ENCODE measurements at places on chromosomes 12 and 14.
A peak's percentile ranks its signal among the peaks of the same experiment; 100 is the strongest.

GRCh38 chr14:104656014-104656714, 33.3 kb upstream of the INF2 start:
- no peak for DNase-seq

GRCh38 chr12:58886474-58886873, 33.8 kb downstream of the LRIG3 start:
- no peak for DNase-seq

DNA sequence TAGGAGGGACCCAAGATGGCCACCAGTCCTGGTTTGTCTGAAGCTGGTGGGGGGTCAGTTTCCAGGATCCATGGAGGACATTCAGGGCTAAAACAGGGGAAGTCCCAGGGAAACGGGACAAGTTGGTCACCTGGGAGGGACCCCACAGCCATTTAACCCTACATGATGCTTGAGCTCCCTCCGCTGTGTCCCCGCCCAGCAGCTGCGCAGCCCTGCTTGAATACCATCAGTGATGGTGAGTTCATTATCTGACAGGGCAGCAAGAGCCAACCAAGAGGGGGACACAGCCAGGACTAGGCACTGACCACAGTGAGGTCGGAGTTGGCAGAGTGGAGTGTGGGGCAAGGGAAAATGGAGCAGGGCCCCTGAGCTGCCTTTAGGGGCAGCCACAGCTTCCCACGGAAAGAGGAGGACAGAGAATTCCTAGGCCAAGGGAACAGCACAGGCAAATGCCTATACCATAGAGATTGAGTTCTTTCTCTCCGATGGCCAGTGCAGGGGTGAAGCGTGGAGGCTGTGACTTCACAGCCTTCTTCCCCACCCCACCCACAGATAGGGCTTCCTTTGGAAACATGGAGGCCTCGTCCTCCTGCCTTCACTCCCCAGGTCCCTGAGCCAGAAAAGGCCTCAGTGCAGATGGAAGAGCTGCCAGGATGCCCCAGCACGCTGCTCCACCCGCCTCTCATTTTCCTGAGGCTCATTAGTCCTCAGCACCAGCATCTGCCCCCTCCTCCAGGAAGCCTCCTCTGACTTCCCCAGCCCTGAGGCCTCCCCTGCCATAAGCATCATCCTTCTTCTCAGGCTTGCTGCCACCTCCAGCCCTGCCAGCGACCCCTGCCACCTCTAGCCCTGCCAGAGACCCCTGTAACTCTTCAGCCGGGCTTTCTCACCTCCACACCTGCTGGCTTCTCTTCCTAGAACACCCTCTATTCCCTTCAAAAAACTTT, 51.4 kb downstream of the CYP46A1 start:
- no peak for DNase-seq

GRCh38 chr12:100168562-100168961, 25.9 kb upstream of the BLTP3B start:
- no peak for DNase-seq

DNA sequence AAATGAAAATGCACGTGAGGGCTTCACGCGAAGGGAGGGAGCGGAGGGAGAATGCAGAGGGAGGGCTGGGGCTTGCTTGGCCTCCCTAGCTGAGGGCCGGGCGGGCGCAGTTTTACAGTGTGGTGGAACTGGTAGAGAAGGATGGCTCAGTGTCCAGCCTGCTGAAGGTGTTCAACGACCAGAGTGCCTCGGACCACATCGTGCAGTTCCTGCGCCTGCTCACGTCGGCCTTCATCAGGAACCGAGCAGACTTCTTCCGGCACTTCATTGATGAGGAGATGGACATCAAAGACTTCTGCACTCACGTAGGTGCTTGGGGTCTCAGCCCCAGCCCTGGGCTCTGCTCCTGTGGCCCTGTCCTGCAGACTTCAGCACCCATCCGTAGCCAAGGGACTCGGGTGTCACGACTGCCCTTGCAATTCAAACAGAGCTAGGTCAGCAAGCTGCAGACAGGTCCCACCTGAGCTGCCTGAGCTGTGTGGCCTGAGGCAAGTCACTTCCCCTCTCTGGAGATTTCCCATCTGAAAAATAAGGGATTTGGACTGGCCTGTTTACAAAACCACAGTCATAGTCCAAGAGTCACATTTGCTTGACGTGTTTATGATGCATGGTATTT, 18.4 kb downstream of the OTUB2 start:
- no peak for DNase-seq

DNA sequence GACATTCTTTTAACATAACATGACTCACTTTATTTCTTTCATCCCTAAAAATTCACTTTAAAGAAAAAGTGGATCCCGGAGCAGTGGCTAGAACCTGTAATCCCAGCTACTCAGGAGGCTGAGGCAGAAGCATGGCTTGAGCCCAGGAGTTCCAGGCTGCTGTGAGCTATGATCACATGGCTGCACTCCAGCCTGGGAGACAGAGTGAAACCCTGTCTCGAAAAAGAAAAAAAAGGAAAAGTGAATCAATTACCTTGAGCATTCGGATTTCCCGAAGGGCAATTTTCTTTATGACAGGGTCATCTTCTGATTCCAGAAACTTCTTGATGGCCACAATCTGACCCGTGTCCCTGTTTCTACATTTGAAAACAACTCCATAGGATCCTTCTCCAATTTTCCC, 1.2 kb downstream of the CDKL1 start:
- DNase-seq = no peak

DNA sequence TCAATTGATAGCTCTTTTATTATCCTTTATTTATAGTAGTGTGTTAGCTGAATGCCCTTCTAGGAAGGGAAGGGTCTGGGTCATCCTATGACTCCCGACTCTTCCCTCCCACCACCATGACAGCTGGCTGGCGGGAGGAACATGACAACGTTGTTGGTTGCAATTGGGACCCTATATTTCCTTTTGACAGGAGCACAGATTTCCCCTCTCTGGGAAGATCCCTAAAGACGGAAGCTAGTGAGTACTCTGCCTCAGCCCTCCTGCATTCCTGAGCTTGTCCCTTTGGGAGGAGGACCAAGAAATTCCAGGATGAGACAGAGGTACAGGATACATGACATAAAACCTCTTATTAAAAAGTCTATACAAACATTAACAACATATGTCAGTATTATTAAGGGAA, 485.4 kb downstream of the NAV3 start:
- DNase-seq = no peak

- DNase-seq = peak; percentile 11
These were observed 266.4 kb upstream of the USP15 start for GRCh38 chr12:61993734-61994345.

Measured in cardiac fibroblast (primary cell).